ENCODE measurements at places on chromosomes 1 and 21.

- H3K27ac ChIP-seq, result peak overlapping the region; percentile 74
- H3K27me3 ChIP-seq, result no peaks in the 10 kb centered on the region
- peaks cover 20% of the 10 kb centered on the region for H3K36me3 ChIP-seq
These were observed 3.1 kb downstream of the NUCKS1 start for GRCh38 chr1:205746757-205747412.

DNA sequence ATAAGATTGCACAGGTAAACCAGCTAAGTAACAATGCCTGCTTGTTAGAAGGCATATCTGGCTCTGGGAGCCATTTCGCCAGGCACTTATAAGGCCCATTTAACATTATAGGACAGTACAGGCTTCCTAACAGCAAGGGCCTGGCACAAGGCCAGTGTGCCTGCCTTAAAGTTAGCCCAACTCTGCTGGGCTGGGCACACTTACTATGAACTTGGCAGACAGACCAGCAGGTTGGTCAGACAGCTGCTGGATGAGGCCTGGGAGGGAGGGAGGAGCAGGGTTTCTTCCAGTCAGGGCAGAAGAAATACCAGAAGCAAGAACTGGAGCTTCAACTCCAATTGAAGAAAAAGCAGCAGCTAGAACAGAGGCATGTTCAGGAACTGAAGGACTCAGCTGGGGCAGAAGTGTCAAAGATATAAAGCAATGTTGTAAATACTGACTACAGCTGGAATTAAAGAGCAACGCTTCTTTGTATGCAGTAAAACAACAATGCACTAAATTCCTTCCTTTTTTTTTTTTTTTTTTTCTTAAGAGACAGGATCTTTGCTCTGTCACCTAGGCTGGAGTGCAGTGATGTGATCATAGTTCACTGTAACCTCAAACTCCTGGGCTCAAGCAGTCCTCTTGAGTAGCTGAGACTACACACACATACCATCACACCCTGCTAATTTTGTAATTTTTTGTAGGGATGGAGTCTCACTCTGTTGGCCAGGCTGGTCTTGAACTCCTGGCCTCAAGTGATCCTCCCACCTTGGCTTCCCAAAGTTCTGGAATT is 4.9 kb downstream of the CACHD1 start:
- H3K4me1 ChIP-seq, result peaks cover 8% of the 10 kb centered on the region
- no peak for DNase-seq
- H3K4me3 ChIP-seq, result no peak overlapping the region
- H3K27ac ChIP-seq, result no peak overlapping the region

DNA sequence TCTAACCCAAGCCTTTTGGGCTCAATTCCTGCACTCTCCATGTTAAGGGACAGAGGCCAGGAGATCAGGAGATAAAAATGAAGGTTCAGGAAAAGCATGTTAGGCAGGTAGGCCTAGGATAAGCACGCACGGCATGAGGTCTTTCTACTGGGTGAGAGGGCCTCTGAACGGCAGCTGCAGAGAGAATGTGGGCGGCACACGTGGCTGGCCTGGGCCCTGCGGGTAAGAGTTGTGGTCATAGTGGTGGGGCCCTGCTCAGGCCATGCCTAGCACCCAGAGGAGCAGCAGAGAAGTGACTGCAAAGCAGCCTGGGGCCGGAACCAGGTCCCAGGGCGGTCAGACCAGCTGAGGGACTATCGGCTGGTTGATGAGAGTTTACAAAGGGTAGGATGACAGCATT is 7.5 kb upstream of the FOXO6 start:
- H3K27ac ChIP-seq, result no peak overlapping the region
- no peak for DNase-seq
- peaks cover 4% of the 10 kb centered on the region for H3K4me1 ChIP-seq
- H3K36me3 ChIP-seq, result no peaks in the 10 kb centered on the region
- peaks cover 37% of the 10 kb centered on the region for H3K27me3 ChIP-seq
- no peak overlapping the region for H3K4me3 ChIP-seq

GRCh38 chr1:187504779-187505178 is 676.0 kb downstream of the PLA2G4A start:
- H3K4me3 ChIP-seq, result no peak overlapping the region
- H3K27ac ChIP-seq, result no peak overlapping the region
- H3K36me3 ChIP-seq, result no peaks in the 10 kb centered on the region
- no peaks in the 10 kb centered on the region for H3K27me3 ChIP-seq

DNA sequence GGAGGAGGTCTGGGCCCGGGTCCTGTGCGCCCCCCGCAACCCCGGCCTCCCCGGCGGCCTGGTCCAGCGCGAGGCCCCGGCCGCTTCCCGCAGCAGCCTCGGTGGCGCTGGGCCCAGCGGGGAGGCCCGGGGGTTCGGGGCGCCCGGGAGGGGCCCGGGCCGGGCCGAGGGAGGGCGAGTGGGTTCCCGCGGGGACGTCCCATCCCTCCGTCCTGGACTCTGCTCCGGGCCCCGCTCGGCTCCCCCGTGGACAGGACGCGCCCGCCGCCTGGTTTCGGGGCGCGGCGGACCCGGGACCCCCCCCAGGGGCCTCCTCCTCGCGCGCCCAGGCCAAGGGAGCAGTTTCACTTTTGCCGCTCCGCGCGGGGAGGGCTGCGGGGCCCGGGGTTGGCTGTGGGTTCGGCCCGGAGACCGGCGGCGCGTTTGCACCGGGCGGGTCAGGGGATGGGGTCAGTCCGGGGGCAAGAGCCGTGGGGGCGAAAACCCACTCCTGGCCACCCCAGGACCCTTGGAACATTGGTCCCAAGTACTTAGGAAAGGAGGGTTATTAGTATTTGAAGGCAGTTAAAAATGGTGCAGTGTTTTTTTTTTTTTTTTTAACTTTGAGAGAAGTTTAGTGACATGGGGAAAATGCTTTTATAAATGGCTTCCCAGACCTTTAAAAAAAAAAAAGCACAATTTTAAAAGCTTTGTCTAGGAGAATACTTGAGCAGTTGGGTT is 677 bp downstream of the AGPAT3 start:
- peak overlapping the region; percentile 83 for H3K4me3 ChIP-seq
- peaks cover 18% of the 10 kb centered on the region for H3K36me3 ChIP-seq
- no peaks in the 10 kb centered on the region for H3K27me3 ChIP-seq
- H3K4me1 ChIP-seq, result peaks cover 25% of the 10 kb centered on the region

DNA sequence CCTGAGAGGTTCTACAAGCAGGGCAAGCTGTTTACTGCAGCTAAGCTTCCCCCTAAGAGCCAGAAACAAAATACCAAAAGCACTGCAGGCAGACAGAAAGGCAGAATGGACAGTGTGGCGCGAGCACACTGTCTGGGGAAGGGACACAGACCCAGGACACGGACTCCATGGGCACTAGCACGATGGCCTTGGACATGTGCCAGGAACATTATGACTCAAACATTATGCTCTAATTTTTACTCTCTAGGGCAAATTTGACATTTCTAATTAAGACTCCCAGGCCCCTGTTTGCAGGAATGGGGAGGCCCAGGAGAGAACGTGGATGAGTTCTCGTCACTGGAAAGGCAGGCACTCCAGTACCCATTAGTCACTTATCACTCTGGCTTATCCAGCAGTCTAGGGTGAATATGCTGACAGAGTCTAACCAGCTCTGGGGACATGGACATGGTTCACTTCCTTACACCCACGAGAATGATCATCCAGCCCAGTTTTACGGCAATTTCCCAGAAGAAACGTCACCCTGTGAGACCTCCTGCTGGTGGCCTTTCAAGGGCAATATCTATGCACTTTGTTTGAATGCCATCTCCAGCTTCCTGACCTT is 45.1 kb downstream of the CAPN8 start:
- DNase-seq, result no peak
- no peak overlapping the region for H3K4me3 ChIP-seq
- H3K27ac ChIP-seq, result no peak overlapping the region
- no peaks in the 10 kb centered on the region for H3K4me1 ChIP-seq
- H3K36me3 ChIP-seq, result no peaks in the 10 kb centered on the region

DNA sequence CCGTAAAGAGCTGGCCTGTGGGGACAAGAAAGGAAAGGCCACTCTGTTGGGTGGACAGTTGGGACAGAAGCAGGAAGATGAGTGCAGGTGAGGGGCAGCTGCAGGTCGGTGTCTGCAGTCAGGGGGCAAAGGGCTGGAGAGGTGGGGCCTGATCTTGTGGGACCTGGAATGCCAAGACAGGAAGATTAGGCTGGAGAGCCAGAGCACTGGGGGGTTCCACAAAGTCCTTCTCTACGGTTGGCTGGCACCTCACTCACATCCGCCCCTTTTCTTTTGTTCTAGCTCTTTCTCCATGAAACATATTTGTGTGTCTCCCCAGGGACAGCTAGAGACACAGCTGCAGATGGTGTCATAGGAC is 404.1 kb downstream of the PTPRU start:
- no peaks in the 10 kb centered on the region for H3K36me3 ChIP-seq
- no peak overlapping the region for H3K27ac ChIP-seq
- no peaks in the 10 kb centered on the region for H3K4me1 ChIP-seq
- H3K4me3 ChIP-seq, result no peak overlapping the region

- no peak for DNase-seq
- no peak overlapping the region for H3K27ac ChIP-seq
- H3K36me3 ChIP-seq, result peaks cover 12% of the 10 kb centered on the region
- no peak overlapping the region for H3K4me3 ChIP-seq
These were observed 2.8 kb downstream of the EFNA1 start for GRCh38 chr1:155130272-155131006.

DNA sequence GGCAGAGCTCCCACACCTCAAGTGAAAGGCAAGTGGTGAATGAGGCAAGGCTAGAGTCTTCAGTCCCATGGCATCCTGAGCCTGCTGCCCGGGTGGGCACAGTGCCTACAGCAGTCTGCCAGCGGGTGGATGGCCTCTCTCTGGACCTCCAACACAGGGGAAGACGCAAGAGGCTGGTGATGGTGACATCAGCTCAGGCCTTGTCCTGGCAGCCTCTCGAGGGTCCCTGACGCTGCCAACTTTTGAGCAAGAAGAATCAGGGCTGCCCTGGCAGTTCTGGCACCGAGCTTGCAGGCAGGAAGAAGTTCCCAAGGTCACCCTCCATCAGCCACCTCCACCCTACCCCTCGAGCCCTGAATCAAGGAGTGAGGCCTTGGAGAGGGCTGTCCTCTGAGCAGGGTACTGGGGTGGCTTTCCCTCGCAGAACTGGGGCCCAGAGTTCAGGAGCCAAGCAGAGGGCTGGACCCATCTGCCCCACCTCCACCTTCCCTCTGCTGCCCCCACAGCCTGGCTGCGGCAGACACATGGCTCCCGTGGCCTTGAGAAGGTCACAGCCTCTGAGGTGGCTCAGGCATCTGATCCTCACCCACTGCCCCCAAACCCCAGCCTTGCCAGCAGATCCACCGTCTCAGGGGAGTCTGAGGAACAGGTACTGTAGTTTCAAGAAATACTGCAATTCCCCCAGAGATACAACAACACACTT is 5.8 kb downstream of the RAP1GAP start:
- peaks cover 5% of the 10 kb centered on the region for H3K4me1 ChIP-seq
- peaks cover 57% of the 10 kb centered on the region for H3K27me3 ChIP-seq
- peaks cover 9% of the 10 kb centered on the region for H3K36me3 ChIP-seq
- H3K4me3 ChIP-seq, result no peak overlapping the region
- DNase-seq, result no peak
- H3K27ac ChIP-seq, result no peak overlapping the region

DNA sequence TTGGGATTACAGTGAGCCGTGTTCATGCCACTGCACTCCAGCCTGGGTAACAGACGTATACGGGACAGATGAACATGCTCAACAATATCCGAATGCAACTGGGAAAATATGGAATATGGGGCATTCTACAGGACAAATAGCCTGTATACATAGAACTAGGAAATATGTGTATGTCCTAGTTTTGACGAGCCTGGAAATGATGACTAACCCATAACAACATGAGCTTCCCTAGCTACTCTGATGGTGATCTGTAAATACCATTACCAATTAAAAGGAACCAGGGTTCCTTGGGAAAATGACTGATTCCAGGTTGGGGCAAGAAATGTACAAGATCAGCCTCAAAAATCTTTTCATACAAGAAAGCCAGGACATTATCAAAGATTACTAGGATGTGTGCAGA is 42.8 kb upstream of the ARTN start:
- DNase-seq, result no peak
- no peaks in the 10 kb centered on the region for H3K36me3 ChIP-seq
- H3K27ac ChIP-seq, result no peak overlapping the region
- no peaks in the 10 kb centered on the region for H3K4me1 ChIP-seq
- no peaks in the 10 kb centered on the region for H3K27me3 ChIP-seq
- H3K4me3 ChIP-seq, result no peak overlapping the region

- peak overlapping the region; percentile 90 for H3K4me3 ChIP-seq
- peak; percentile 45 for DNase-seq
- H3K36me3 ChIP-seq, result peaks cover 9% of the 10 kb centered on the region
- H3K27me3 ChIP-seq, result no peaks in the 10 kb centered on the region
- peaks cover 23% of the 10 kb centered on the region for H3K4me1 ChIP-seq
These were observed 772 bp downstream of the UCK2 start for GRCh38 chr1:165828103-165828668.

DNA sequence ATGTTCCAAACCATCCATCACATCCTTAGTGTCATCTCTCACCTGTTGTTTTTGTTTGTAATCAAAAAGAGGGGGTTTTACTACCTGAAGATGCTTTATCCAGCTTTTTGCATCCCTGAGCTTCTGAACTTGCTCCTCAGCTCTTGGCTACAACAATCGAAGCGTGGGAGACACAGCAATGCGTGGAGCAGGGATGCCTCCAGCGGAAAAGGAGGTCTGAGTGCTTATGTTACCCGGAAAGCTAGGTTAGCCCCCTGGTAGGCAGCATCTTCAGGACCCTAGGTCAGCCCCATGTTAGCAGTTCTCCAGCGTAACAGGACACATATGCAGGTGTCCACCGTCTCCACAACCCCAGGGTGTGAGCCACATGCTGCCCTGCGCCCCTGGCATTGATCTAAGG is 141.5 kb downstream of the RRAGC start:
- H3K27ac ChIP-seq, result no peak overlapping the region
- no peak for DNase-seq
- peaks cover 13% of the 10 kb centered on the region for H3K27me3 ChIP-seq
- H3K36me3 ChIP-seq, result no peaks in the 10 kb centered on the region
- no peak overlapping the region for H3K4me3 ChIP-seq

- no peak overlapping the region for H3K4me3 ChIP-seq
- peaks cover 49% of the 10 kb centered on the region for H3K27me3 ChIP-seq
- H3K27ac ChIP-seq, result no peak overlapping the region
- H3K36me3 ChIP-seq, result no peaks in the 10 kb centered on the region
- no peak for DNase-seq
- H3K4me1 ChIP-seq, result peaks cover 9% of the 10 kb centered on the region
These were observed 2.8 kb downstream of the PERM1 start for GRCh38 chr1:978835-979743.

GRCh38 chr1:170176772-170177171 is 31.0 kb downstream of the NTMT2 start:
- H3K4me1 ChIP-seq, result no peaks in the 10 kb centered on the region
- H3K27ac ChIP-seq, result no peak overlapping the region
- H3K27me3 ChIP-seq, result peaks cover 21% of the 10 kb centered on the region

DNA sequence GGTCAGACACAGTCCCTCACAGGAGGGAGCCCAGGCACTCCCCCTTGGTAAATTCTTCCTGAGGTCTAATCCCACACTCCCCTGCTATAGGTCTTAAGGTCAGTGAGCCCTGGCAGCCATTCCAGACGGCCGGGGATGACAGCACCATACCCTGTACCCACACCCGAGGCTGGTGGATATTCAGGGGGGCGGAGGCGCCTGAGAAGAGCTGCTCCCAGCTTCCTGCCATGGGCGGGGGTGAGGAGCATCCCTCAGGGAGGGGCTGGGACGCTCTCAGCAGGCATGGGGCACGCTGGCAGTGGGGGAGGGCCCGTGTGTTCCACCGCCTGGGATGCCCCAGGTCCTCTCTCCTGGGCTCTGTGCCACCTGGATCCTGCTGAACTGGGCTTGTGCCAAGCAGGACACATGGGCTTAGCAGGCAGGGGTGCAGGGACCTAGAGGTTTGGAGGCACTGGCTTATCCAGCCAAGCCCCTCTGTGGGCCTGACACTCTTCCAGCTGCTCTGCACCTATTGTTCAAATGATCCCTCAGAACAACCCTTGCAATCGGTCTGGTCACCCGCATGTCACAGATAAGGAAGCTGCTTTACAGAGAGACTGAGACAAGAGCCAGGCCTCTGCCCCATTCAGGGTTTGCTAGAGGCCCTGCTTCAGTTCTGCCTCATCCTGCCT is 5.7 kb upstream of the ADGRB2 start:
- DNase-seq, result no peak
- peaks cover 25% of the 10 kb centered on the region for H3K27me3 ChIP-seq
- no peak overlapping the region for H3K4me3 ChIP-seq
- H3K27ac ChIP-seq, result no peak overlapping the region
- peaks cover 25% of the 10 kb centered on the region for H3K4me1 ChIP-seq
